ENCODE measurements at places on chromosomes 13 and 19. TPM values are rescaled to one million over a fixed set of nuclear protein-coding genes. Genes with fewer than 3 reads are reported as not detected.

GRCh38 chr13:28322256-28322905, 172.5 kb downstream of the FLT1 start:
- peak; percentile 37 for DNase-seq

DNA sequence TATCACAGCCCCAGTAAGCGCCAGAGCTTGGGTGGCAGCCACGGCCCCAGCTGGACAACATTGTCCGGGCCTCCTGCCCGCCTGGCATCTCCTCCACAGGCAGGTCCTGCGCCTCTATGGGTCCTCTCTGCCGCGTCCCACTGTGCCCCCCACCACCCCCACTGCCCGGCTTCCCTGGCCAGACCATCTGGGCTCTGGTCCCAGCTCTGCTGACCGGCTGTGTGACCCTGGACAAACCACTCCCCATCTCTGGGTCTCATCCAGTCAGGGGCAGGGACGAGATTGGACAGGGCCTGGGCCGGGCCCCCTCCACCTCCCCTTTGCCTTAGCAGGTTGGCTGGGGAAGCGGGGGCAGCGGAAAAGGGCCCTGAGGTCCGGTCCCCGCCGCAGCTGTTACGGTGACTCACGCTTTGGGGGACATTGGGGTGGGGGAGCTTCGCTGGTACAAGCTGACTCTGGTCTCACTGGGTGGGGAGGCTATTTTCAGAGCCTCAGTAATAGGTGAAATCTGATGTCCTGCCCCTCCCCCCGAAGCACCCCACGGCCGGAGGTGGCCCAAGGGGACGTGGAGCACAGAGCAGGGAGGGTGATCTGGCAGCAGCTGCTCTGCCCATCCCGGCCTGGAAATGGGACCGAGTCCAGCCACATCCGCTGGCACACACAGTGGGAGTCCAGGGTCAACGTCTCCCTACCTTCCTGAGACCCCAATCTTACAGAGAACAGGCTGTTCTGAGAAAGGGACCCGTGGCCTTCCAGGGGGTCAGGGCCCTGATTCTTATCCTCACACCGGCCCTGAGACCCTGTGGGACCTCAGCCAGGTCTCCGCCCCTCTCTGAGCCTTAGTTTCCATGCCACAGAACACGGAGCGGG, 9.1 kb downstream of the NFIC start:
- peak; percentile 90 for DNase-seq

CEACAM8 gene
- polyA plus RNA-seq = not detected

- peak; percentile 26 for DNase-seq
Measured at GRCh38 chr13:27551562-27551961, 68.8 kb downstream of the LNX2 start.

FUT3 gene
- polyA plus RNA-seq = not detected

ZNF729 gene
- not detected for polyA plus RNA-seq

ZNF575 gene
- 0.31 TPM for polyA plus RNA-seq

- no peak for DNase-seq
Measured at GRCh38 chr13:25561812-25562211, 190.0 kb downstream of the ATP8A2 start.

DNA sequence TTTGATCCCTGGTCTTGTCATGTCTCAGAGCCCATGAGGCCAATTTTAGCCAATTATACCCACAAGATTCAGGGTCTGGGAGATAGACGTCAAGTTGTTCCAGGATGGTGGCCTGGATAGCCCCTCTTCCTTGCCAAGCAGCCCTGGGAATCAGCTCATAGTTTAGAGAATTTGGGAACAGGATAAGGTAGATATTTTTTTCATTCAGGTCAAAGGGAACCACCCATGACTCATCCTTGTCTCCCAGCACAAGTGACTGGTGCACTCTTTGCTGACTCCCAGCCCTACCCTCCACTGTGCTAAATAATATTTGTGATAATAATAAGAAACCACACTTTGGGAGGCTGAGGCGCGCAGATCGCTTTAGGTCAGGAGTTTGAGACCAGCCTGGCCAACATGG, 17.1 kb upstream of the S1PR4 start:
- DNase-seq = no peak

DNA sequence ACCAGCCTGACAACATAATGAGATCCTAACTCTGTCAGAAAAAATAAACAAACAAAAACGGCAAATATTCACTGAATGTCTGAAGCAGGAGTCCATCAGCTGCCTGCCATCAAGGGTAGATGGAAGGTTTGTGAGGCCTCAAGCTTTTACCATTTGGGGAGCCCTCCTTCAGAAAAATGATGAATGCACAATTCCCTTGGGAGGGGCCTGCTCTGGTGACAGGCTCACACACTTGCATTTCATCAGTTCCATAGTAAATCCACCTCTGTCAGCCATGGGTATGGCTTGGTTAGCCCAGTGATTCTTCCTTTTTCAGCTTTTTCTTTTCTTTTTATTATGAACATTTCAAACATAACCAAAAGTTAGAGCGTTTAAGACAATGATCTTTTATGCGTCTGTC, 26.3 kb upstream of the KATNAL1 start:
- DNase-seq = no peak

ZSWIM4 gene
- polyA plus RNA-seq = 4.7 TPM

DACT3 gene
- 10.6 TPM for polyA plus RNA-seq

DNA sequence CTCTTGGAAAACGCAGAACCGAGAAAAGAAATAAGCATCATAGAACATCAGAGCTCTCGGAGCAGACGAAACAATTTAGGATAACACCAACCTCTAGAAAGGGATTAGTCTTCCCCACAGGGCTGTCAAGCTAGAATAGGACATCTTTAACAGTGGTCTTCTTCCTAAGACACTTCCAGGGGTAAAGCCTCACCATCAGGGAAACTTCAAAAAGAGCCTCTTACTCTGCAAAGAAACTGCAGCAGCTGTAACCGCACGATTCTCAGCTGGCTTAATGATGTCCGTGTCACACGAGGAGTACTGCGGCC, 642 bp downstream of the ZNF571 start:
- DNase-seq = no peak

DNA sequence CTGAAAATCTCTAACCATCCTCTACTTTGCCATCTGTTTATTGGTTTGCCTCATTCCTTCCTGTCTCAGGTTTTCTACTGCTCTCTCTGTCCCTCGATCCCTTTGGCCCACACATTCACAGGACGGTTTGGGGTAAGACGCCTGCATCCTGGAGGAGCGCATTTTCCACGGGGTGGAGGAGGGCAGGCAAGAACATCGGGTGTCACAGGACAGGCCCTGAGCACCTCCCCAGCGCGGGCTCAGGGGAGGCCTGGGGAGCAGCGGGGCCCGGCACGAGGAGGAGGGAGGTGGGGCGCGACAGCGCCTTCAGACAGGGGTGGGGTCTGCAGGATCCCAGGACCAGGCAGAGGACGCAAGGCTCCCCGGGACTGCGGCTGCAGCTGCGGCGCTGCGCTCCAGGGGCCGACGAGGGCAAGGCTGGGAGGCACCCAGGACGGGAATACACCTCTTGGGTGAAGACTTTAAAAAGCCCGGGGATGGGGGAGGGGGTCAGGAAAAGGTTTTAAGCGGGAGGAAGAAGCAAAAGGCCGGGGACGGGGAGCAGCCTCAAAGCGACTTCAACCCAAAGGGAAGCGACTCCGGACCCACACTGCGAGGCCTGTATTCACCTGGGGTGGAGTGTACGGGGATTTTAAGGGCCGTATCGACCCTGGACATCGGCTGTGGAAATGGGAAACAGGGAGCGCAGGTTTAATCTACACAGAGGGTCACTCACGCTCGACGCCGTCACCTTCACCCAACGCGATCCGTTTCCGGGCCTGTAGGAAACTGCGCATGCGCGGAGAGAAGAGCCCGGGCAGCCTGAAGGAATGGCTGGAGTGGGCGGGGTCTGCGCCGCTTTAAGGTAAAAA, at the start of gene ZNF415:
TSS of gene ZNF415 (minus strand) at position 770 of the 851 bp plus-strand sequence. CDS start 10,234 bp downstream, outside the sequence.
- peak; percentile 89 for DNase-seq

DNA sequence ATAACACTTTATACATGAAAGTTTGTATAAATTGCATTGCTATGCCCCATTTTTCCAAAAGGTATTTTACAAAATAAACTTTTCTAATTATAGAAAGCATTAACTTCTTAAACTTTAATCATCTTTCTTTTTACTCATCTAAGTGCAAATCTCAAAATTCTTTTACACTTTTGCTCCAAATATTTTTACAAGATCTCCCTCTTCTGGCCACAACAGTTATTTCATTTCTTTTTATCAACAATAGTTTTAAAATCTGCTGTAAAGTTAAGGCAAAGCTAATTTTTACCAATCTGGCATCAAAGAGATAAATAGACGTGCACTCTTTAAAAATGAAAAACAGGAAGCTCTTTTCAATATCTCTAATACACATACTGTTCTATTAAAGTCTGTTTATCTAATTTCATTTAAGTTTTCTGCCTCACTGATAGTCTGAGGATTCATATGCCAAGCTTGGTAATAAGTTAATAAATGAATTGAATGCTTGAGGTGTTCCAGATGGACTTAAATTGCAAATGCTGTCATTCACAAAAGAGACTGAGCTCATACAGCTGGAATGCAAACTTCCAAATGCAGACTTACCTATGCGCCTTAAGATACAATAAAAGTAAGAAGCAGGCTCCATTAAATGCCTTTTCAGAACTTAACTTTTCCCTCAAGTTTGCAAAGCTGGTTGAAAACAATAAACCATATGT, 583.0 kb upstream of the ATXN8OS start:
- no peak for DNase-seq

GRCh38 chr13:39385621-39386231, 217.3 kb downstream of the LHFPL6 start:
- no peak for DNase-seq

TEX101 gene
- 0.07 TPM for polyA plus RNA-seq

DNA sequence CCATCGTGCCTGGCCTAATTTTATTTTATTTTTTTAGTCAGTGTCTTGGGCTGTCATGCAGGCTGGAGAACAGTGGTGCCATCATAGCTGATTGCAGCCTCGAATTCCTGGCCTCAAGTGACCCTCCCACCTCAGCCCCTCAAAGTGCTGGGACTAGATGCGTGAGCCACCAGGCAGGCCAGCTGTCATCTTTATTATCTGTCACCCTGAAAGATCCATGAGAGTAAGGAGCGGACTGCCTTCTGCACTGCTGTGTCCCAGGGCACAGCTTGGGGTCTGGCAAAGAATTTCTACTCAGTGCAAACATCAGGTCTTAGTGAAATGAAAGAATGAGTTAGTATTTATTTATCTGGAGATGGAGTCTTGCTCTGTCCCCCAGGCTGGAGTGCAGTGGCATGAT, 9.5 kb upstream of the TLE5 start:
- DNase-seq = no peak

PCP2 gene
- not detected for polyA plus RNA-seq

GRCh38 chr13:50126263-50126992, 111.2 kb downstream of the KCNRG start:
- DNase-seq = no peak

- no peak for DNase-seq
Measured at GRCh38 chr13:43132911-43133310, 109.5 kb downstream of the DNAJC15 start.

DNA sequence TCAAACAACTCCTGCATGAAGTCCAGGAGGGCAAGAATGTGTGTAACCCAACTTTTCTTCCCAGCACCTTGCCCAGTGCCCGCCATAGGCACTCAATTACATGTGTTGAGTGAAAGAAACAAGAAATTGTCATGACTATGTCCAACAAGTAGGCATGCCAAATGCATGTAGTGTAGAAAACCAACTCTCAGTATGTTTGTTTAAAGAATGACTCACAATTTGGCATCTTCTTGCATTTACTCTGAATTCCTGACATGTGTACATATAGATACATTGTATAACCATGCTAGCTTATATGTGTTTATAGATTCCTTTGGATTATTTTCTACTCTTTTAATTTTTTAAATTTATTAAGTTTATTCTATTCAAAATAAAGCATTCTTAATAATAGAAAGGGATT, 305.0 kb downstream of the EFNB2 start:
- no peak for DNase-seq
